ENCODE measurements at places on chromosomes 1 and 21. TPM values are rescaled to one million over a fixed set of nuclear protein-coding genes. Genes with fewer than 3 reads are reported as not detected.

- DNase-seq, result peak; percentile 22
- no peak overlapping the region for H3K27ac ChIP-seq
- H3K4me3 ChIP-seq, result peak overlapping the region; percentile 21
- H3K36me3 ChIP-seq, result no peaks in the 10 kb centered on the region
Observed at GRCh38 chr1:151720554-151720953, 768 bp upstream of the RIIAD1 start.

DNA sequence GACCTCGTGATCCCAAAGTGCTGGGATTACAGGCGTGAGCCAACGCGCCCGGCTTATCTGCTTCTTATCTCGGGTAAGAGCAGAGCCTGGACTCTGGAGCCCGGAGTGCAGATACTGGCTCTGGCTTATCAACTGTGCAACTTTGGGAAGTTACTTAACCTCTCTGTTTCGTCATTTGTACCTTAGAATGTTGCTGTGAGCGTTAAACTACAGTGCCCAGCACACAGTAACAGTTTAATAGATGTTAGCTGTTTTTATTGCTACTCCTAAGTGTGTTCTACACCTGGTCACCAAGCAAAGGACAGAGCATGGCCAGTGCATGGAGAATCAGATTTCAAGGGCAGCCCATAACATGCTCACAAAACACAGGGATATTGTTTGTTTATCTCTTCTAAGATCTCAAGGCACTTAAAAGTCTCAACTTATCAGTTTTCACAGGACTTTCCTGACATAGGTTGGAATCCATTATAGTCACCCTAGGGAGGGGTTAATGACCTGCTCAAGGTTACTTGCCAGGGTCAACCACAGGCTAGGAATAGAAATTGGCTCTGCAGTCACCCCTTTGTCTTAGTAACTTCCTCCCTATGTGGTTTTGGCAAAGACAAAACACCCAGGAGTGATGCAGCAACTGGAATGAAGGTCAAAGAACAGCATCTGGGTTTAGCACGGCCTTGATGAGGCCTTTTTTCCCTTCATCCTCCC is 22.5 kb upstream of the SRP9 start:
- no peak overlapping the region for H3K27ac ChIP-seq
- peaks cover 14% of the 10 kb centered on the region for H3K4me1 ChIP-seq
- H3K4me3 ChIP-seq, result no peak overlapping the region
- H3K27me3 ChIP-seq, result 0 out of 2 replicates have a peak, but pooled peaks cover 2% of the 10 kb centered on the region
- DNase-seq, result peak; percentile 92

GRCh38 chr1:222454782-222455181 is 93.1 kb downstream of the HHIPL2 start:
- H3K27ac ChIP-seq, result peak overlapping the region; percentile 53
- no peak overlapping the region for H3K4me3 ChIP-seq
- H3K27me3 ChIP-seq, result no peaks in the 10 kb centered on the region
- no peaks in the 10 kb centered on the region for H3K36me3 ChIP-seq

- no peaks in the 10 kb centered on the region for H3K36me3 ChIP-seq
- H3K4me1 ChIP-seq, result no peaks in the 10 kb centered on the region
- H3K4me3 ChIP-seq, result no peak overlapping the region
- H3K27ac ChIP-seq, result no peak overlapping the region
- no peak for DNase-seq
Observed at GRCh38 chr1:29352719-29353420, 116.5 kb downstream of the PTPRU start.

Gene PIK3C2B
- total RNA-seq, result 1.1 TPM

DNA sequence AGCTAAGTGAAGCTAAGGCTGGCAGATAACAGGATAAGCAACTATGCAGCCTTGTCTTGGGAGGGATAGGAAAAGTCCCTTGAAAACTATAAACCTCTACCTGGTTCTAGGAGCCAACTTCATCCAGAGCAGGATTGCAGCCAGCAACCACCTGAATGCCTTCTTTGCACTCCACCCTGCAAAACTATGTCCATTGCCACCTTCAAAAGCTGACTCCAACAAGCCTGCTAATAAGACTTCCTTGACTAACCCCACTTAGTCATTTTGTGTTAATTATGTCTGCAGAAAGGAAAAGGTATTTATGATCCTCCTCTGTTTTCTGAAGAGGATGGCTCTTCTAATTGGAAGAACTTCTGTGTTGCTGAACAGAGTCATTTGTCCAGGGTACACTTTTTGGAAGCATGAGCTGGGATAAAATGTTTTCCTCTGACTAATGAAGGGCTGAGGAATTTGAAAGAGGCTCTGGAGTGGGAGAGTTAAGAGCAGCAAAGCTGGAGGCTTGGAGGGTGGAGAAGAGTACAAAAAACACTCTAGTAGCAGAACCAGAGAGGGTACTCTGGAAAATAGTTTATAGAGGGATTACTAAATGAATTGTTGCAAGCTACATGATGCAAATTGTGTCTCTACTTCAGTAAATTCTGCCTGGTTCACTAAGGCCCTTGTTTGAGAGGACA is 9.6 kb upstream of the RIMKLA start:
- no peaks in the 10 kb centered on the region for H3K36me3 ChIP-seq
- no peak for DNase-seq
- H3K27me3 ChIP-seq, result peaks cover 3% of the 10 kb centered on the region
- no peak overlapping the region for H3K27ac ChIP-seq

DNA sequence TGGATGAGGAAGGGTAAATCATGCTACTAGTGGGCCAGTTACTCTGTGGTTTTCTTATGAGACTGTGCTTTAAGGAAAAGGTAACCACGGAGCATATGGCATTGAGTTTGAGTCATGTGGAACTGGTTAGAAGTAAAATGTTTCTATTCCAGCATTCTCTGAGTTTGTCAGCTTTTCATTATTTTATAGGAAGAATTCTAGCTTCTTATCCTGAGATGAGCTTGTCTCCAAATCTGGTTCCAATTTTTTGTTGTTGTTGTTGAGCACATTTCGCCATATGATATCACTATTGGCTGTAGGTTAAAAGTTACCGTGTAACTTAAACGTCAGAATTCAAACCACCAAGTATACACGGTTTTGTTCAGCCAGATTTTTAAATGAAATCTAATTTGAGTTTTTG is 69.9 kb downstream of the ATF6 start:
- H3K27ac ChIP-seq, result no peak overlapping the region
- no peaks in the 10 kb centered on the region for H3K4me1 ChIP-seq
- no peak overlapping the region for H3K4me3 ChIP-seq
- no peaks in the 10 kb centered on the region for H3K36me3 ChIP-seq
- peak; percentile 72 for DNase-seq
- no peaks in the 10 kb centered on the region for H3K27me3 ChIP-seq

GRCh38 chr21:25081096-25081495 is 526.2 kb downstream of the MRPL39 start:
- no peaks in the 10 kb centered on the region for H3K27me3 ChIP-seq
- peak; percentile 7 for DNase-seq
- H3K36me3 ChIP-seq, result no peaks in the 10 kb centered on the region
- no peak overlapping the region for H3K4me3 ChIP-seq
- H3K4me1 ChIP-seq, result no peaks in the 10 kb centered on the region

DNA sequence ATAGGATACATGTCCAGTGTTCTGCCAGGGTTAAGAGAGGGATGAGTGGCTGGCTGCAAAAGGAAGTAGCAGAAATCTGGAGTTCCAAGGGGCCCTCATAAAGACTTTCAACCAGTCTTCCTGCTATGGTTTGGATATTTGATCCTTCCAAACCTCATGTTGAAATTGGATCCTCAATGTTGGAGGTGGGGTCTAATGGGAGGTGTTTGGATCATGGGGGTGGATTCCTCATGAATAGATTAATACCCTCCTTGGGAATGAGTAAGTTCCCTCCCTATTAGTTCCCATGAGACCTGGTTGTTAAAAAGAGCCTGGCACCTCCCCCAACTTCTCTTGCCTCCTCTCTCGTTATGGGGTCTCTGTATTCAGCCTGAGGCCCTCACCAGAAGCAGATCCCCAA is 10.1 kb upstream of the GNG12 start:
- no peaks in the 10 kb centered on the region for H3K36me3 ChIP-seq
- no peak overlapping the region for H3K27ac ChIP-seq
- DNase-seq, result peak; percentile 52
- H3K4me3 ChIP-seq, result no peak overlapping the region
- peaks cover 9% of the 10 kb centered on the region for H3K4me1 ChIP-seq

Gene TRIM46
- total RNA-seq, result 2.5 TPM

GRCh38 chr21:33998402-33998801 is 75.0 kb upstream of the MRPS6 start:
- H3K4me1 ChIP-seq, result no peaks in the 10 kb centered on the region
- no peaks in the 10 kb centered on the region for H3K36me3 ChIP-seq
- no peak for DNase-seq
- no peak overlapping the region for H3K27ac ChIP-seq
- peaks cover 4% of the 10 kb centered on the region for H3K27me3 ChIP-seq

- peaks cover 6% of the 10 kb centered on the region for H3K27me3 ChIP-seq
- H3K4me1 ChIP-seq, result peaks cover 3% of the 10 kb centered on the region
- H3K36me3 ChIP-seq, result no peaks in the 10 kb centered on the region
- H3K27ac ChIP-seq, result no peak overlapping the region
- H3K4me3 ChIP-seq, result no peak overlapping the region
Observed at GRCh38 chr1:17200246-17200645, 4.7 kb upstream of the PADI1 start.

DNA sequence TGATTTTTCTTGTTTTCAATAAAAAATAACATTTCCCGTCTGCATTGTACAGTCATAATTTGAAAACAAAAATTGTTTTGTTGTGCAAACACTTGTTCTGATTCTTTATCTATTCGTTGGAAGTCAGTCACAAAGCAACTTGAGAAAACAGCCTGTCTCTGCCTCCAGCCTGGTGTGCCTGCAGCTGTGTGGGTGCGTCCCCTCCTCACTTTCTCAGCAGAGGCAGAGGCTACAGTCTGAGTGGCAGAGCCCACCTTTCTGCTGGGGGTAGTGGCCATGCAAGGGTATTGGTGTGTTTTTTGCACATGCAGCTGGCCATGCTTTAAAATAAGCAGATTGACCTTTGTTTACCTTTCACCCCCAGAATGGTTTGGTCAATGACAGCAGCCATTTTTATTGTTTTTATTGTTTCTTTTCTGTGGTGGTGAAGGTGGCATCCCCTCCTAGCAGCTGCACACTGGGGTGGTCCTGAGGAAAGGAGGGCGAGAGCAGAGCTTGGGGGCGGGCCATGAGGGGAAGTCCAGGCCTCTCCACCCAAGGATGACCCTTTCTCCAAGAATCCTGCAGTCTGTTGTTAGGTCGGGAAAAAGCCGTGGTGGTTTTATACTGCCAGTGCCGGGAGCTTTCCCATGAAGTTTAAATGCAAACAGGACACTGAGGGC is 159.6 kb downstream of the PCBP3 start:
- no peak overlapping the region for H3K27ac ChIP-seq
- no peak for DNase-seq
- H3K4me1 ChIP-seq, result no peaks in the 10 kb centered on the region
- H3K4me3 ChIP-seq, result no peak overlapping the region

DNA sequence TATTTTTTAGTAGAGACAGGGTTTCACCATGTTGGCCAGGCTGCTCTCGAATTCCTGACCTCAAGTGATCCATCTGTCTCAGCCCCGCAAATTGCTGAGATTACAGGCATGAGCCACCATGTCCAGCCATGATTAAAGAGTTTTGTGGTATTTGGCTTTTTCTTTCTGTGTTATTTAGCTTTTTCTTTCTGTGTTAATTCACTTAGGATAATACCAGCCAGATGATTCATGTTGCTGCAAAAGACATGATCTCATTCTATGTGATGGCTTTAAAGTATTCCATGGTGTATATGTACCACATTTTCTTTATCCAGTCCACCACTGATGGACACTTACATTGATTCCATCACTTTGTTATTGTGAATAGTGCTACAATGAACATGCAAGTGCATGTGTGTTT is 1135.2 kb downstream of the AMY1C start:
- no peaks in the 10 kb centered on the region for H3K36me3 ChIP-seq
- H3K4me3 ChIP-seq, result no peak overlapping the region
- no peaks in the 10 kb centered on the region for H3K27me3 ChIP-seq
- DNase-seq, result no peak

Gene NIPAL3
- 123 TPM for total RNA-seq

Gene KRTAP12-2
- not detected for total RNA-seq

GRCh38 chr1:102107441-102107840 is 110.7 kb upstream of the OLFM3 start:
- DNase-seq, result no peak
- no peaks in the 10 kb centered on the region for H3K36me3 ChIP-seq
- no peak overlapping the region for H3K4me3 ChIP-seq
- no peaks in the 10 kb centered on the region for H3K27me3 ChIP-seq
- H3K27ac ChIP-seq, result no peak overlapping the region

Gene NBPF4
- not detected for total RNA-seq

DNA sequence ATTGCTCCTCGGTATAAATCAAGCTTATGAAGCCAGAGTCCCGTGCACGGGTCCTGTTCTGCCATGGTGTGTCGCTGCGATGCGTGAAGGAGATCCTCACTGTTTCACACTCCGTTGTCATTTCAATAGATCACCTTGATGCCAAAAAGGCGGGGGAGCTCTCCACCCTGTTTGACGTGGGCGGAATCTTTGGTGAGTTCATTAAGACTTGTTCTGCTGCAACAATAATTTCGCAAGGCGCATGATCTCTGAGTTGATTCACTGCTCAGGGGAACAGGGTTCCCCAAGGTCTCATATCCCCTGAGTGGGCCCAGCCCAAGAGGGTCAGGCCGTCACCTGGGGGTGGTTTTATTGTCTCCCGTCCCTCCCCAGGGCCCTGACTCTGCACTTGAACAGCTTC is 50.0 kb downstream of the SLC37A1 start:
- H3K4me3 ChIP-seq, result no peak overlapping the region
- H3K4me1 ChIP-seq, result no peaks in the 10 kb centered on the region
- no peak overlapping the region for H3K27ac ChIP-seq
- DNase-seq, result no peak
